Fibroblast of skin of back (primary cell): ENCODE measurements at places on chromosomes 2 and 18.

- peak; percentile 5 for DNase-seq
These were observed 64.5 kb upstream of the ADAM23 start for GRCh38 chr2:206378835-206379234.

GRCh38 chr18:26192233-26192632 is 34.0 kb upstream of the TAF4B start:
- no peak for DNase-seq

DNA sequence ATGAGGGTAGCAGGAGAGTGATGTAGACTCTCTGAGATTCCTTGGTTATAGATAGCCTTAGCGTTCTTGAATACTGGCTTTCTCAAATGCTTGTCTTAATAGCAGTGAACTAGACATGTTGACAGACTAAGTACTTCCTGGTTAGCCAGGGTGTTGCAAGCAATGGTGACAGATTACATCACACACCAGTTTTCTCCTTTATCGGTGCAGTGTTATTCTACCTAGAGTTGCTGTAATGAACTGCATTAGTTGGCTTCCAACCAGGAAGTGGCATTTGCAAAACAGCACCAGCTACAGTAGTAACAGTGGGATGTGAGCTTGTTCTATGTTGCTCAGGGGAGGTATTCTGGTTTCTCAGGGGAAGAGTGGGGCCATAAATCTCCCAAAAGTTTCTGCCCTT is 582.2 kb upstream of the DDX18 start:
- DNase-seq: no peak

GRCh38 chr2:59250307-59250677 is 1009.2 kb upstream of the FANCL start:
- DNase-seq: peak; percentile 1

DNA sequence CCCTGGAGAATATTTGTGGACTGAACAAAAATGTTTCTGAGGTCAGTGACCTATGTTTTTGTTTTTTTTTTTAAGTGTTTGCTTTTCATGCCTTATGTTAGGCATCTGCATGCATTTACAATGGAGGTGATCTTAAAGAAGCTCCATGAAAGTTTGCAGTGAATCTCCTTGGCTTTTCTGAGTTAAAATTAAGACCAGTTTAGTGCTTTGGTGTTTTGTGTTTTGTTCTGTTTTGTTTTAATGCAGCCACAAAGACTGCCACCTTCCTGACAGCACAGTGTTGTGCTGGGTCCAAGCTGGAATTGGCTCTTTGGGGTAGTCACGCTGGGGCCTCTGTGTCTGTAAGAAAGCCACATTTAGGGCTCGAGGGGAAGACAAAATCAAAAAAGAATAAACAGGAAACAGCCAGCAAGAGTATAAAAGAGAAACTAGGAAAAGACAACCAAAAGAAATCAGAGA is 396.2 kb downstream of the ARHGAP15 start:
- DNase-seq: no peak

DNA sequence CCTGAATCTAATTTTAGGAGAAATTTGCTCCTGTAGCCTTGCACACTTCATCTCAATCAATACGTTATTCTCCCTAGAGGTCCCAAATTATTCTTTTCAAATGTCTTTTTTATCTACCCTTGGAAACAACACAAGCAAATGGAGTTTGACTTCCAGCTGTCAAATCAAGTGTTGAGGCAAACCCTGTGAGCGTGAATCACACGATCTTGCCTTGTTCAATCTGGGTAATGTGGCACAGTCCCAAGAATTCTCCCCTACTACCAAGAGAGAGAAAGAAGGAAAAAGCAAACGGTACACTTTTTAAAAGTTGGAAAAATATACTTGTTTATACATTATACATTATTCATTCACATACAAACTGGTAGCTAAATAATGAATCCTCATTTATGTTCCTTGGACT is 2035.3 kb upstream of the CELF4 start:
- DNase-seq: peak; percentile 16

- no peak for DNase-seq
These were observed 471.8 kb upstream of the CWC22 start for GRCh38 chr2:180478883-180479282.

DNA sequence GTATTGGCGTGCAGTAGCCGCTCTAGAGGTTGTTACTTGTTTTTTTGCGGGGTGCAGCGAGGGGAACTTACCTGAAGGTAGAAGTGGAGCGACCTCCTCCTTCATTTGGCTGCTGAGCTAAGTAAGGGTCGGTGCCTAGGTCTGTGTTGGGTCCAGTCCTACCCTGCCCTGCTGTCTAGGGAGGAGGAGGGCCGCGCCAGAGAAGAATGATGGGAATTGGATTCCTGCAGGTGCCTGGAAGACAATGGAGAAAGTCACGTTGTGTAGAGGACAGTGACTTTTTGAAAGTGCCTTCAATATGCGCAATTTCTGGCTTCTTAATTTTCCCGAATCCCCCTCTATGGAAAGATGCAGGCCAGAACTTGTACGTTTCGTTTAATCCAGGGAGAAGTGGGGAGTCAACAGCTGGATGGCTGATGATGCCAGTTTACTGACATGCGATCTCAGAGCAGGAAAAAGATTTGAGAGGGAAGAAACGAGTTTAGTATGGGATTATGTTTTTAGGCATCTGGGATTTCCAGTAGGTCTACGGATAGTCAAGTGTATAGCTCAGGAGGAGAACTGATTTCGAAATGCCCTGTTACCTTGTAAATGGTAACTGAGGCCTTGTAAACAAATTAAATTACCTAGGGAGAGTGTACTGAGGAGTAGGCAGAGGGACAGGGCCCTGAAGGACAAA is 653 bp downstream of the MRPS9 start:
- DNase-seq: peak; percentile 1

GRCh38 chr2:30368258-30368657 is 78.8 kb upstream of the LCLAT1 start:
- DNase-seq: peak; percentile 82

DNA sequence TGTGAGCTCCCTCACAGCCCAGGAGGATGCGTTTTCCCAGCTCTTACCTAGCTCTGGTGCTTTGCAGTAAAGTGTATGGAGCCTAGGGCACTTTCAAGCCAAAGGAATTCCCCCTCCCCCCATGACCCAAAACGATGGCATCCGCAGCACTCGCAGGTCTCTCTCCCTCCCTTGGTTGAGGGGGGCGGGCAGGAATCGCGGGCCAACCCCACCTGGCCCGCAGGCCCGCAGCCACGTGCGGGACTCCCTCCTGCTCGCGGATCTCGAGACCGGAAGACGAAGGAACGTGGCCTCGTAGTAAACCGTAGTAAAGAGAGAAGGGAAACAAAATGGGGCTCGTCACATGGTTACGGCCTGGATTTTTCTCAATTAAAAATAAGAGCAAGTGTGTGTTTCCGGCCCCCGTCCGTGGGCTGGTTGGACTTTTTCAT is 8.5 kb downstream of the IRS1 start:
- peak; percentile 71 for DNase-seq

DNA sequence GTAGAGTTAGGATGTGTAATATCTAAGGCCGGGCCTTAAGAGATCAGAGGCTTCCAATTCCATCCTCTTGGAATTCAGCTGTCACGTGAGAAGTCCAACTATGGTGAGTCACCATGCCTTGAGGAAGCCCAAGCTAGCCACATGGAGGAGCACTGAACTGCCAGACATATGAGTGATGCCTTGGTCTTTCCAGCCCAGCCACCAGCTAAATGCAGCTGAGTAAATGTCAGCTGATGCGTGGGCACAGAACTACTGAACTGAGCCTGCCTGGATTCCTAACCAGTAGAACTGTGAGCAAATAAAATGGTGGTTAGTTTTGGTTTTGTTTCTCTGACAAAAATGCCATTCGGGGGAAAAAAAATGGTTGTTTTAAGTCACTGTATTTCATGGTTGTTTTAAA is 153.7 kb upstream of the SERTAD2 start:
- peak; percentile 99 for DNase-seq

GRCh38 chr2:8710951-8711350 is 29.1 kb downstream of the ID2 start:
- DNase-seq: no peak

DNA sequence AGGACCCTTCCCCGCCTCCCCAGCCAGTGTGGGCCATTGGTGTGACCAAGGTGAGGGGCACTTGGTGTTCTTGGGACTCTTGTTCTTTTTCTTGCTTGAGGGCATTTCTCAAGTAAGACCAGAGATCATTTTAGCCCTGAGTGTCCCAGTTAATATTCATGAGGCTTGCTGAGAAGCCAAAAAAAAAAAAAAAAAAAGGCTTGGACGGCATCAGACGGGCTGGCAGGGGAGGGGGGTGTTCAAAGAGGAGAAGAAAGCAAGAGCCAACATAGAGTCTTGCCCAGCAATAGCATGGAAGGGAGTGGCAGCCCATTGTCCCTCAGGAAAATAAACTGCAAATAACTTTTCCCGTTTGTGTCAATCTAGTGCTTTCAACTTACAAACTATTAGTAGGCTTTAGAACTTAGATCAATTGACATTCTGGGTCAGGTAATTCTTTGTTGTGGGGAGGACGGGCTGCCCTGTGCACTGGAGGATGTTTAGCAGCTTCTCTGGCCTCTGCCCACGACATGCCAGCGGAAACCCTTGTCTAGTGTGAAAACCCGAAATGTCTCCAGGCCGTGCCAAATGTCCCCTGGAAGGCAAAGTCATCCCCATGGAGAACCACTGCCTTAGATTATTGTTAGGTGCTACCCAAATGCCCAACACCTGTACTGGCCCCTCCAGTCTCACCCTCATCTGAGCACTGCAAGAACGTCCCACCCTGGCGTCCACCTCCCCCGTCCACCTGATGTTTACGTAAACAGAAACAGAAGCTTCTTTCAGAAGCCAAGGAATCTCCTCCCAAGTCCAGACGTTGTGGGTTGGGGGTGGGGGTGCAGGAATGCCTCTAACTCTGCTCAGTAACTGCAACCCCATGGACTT is 163.4 kb downstream of the BCL2 start:
- no peak for DNase-seq

- no peak for DNase-seq
These were observed 31.1 kb upstream of the PPP3R1 start for GRCh38 chr2:68283419-68283812.

DNA sequence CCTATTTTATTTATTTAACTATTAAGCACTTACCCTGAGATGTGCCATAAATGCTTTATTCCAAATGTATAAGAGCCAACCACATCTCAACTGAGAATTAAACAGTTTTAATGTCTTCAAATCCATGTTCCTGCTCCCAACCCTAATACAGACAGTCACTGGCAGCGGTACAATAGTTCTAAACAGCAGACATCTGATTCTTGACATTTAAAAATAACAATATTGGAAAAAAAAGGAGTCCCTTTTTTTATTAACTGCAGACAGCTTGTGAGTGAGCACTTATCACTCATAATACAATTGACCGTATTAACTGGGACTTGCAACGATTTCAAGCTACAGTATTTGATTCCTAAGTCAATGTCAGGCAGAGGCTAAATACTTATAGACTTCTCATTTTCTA is 424.6 kb downstream of the TGIF1 start:
- no peak for DNase-seq

- no peak for DNase-seq
These were observed 167.1 kb downstream of the ESCO1 start for GRCh38 chr18:21433436-21433835.

- DNase-seq: no peak
These were observed 26.2 kb downstream of the FER1L5 start for GRCh38 chr2:96668771-96669170.

GRCh38 chr2:230886206-230886605 is 21.5 kb downstream of the ITM2C start:
- DNase-seq: no peak

- DNase-seq: no peak
These were observed 2.3 kb upstream of the VSNL1 start for GRCh38 chr2:17538022-17538843.

DNA sequence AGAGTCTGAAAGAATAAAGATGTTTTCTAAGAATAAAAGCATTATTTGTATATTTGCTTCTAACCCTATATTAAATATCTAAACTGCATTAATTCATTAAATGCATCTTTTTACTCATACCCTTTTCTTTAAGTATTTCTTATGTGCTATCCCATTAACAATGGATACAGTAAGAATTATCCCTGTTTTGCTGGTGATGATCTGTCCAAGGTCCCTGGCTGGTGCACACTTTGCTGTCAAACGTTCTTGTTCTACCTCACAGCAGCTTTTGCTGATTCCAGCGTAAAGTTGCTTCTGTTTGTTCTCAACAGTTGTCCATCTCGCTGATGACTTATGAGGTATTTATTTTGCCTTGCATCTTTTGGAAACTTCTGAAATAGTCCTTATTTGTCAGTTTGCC is 504.0 kb downstream of the PLCL1 start:
- no peak for DNase-seq

DNA sequence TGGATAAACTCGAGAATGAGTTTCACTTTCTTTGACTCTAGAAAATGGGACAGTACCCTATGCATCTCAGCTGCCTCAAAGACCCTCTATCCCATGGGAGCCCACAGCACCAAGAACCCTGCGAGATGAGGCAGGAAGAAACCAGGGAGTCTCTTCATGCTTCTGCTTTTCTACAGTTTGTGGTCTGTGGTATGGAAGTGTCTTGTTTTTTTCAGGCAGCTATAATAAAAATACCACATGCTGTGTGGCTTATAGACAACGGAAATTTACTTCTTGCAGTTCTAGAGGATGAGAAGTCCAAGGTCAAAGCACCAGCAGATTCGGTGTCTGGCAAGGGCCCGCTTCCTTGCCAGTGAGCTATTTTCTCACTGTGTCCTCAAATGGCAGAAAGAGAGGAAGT is 257.9 kb downstream of the SUCLG1 start:
- no peak for DNase-seq

DNA sequence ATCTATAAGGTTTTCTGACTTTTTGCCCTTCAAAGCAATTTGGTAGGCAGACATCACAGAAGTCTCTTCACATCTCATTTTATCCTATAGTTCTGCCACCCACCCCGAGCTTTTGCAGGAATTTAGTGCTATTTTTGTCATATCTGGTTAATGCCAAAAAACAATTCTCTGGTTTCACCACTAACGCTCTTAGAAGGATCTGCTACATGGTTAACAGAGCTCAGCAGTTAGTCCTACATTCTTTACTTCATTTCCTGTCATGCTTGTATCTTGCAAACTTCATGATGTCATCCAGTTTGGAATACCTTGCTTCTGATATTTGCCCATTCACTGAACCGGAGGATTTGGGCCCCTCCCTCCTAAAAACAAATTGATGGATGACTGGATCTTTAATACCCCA is 116.8 kb upstream of the SERPINE2 start:
- peak; percentile 65 for DNase-seq

DNA sequence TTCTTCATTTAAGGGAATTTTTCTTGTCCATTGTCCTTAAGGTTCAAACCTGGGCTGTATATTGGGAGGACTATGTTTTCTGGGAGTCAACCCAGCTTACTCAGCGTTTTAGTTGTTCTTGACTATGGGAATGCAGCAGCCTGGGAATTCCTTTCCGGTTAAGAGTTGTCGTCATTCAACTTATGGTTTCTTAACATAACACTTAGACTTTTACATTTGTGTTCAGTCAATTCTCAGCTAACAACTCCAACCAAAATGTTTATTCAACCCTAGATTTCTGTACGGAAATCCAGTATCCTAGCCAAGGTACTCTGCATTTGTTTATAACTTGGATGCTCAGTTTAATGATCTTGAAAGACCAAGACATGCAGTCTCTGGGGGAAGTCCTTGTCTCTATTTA is 960.9 kb downstream of the CBLN2 start:
- DNase-seq: no peak

GRCh38 chr2:205054789-205055188 is 509.5 kb downstream of the PARD3B start:
- no peak for DNase-seq
